Natural killer cell treated with Interleukin-12 subunit alpha and Interleukin-12 subunit beta and Interleukin-15 and Interleukin-18, amount 100 ng/mL, for 72 hours (primary cell): ENCODE measurements at places on chromosomes 6 and 20. TPM values are rescaled to one million over a fixed set of nuclear protein-coding genes. Genes with fewer than 3 reads are reported as not detected.
A peak's percentile ranks its signal among the peaks of the same experiment; 100 is the strongest.

Gene BPIFB2
- total RNA-seq: not detected

Gene GHRH
- not detected for total RNA-seq

DNA sequence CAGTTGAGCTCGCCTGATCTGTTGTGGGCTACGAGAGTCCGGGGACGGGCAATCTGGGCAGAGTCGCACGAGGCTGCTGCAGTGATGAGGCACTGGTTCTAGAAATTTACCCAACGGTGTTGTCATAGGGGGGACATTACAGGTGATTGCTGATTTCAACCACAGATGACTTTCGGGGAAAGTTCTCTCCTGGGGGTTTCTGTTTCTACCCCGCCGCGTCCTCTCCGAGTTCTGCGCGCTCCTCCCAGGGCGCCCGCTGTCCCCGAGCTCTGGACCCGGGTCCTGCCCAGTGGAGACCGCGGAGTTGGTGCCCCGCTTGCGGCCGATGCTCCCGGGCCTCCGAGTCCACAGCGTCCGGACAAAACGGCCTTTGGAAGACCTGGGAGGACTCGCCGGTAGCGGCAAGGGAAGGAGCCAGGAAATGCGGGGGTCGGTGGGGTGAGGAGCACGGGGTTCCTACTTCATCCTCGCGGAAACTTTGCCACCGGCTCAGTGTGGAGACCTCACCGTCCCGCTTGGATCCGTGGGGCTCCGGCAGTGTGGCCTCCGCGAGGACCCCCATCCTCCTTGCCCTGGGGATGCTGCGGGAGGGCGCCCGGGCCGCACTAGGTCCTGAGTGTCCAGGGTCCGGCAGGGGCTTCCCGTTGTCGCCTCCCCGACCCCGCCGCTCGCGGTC lies 12.3 kb upstream of the RAET1L start:
- H3K4me3 ChIP-seq: peak overlapping the region; percentile 42
- peaks cover 4% of the 10 kb centered on the region for H3K36me3 ChIP-seq
- no peak overlapping the region for H3K27ac ChIP-seq
- peaks cover 6% of the 10 kb centered on the region for H3K4me1 ChIP-seq
- peaks cover 75% of the 10 kb centered on the region for H3K27me3 ChIP-seq
- no peak for DNase-seq

DNA sequence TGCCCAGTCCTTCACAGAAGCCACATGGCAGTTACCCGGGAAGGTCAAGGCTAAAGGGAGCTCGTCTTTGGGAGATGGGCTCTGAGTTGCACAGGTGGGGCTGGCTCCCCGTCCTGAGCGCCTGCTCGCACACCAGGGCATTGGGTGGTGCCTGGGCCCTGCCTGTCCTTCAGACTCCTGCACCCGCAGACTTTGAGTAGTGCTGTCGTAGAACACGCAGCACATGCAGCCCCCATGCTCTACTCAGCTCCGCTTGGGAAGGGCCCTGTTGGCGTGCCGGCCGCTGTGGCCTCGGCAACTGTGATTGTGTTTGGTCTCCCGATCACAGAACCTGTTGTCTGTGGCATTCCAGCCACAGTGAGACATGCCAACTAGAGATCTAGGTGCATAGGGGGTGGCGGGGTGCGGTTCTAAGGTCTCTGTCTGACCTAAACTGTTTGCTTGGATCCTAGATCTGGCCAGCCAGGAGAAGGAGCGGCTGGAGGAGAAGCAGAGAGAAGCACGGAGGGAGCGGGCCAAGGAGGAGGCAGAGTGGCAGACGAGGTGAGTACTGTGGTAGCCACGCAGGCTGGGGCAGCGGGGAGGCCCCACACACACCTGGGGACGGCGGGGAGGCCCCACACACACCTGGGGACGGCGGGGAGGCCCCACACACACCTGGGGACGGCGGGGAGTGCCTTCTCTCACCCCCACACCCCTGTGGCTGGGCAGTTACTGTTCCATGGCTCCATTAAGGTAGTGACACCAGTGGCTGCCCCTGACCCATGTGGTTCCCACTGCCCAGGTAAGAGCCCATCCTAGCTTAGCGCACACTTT lies 11.3 kb upstream of the ADRM1 start:
- H3K4me3 ChIP-seq: no peak overlapping the region
- H3K4me1 ChIP-seq: peaks cover 14% of the 10 kb centered on the region
- H3K27me3 ChIP-seq: no peaks in the 10 kb centered on the region
- peaks cover 4% of the 10 kb centered on the region for H3K36me3 ChIP-seq
- DNase-seq: no peak

DNA sequence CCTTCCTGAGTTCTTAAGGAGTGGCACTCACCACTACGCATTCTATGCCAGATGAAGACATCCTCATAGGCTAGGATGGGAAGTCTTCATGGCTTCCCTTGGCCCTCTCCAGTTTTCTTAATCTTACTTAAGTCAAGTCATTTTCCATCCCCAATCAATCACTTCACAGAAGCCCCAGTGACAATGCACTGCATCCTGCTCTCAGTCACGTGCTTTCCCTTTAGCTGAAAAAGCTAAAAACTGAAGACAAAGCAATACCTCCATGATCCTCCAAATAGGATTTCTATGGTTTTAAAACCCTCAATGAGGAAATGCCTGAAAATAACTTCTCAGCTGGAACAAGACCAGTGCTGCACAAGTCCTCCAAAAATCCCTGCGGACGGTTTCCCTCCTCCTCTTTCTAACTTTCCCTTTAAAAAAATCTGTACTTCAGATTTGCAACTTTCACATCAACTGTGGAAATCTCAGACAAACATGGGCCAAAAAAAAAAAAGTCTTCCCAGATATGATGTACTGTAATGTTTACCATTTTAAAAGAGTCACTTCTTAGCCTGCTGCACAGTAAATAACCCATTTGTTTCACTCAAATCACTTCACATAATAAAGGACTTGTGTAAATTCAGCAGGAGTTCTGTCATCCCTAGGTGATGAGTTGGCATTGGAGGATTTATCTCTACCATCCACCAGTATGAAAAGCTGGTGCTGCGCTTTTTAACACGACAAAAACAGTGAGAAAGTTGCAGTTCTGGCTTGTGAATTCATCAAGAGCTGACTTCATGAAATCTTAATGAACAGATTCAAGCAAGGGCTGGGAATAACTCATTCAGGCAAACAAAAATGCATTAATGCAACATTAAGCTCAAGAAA lies 590.0 kb upstream of the NOX3 start:
- no peaks in the 10 kb centered on the region for H3K4me1 ChIP-seq
- no peak overlapping the region for H3K4me3 ChIP-seq
- H3K27ac ChIP-seq: no peak overlapping the region
- no peak for DNase-seq
- peaks cover 4% of the 10 kb centered on the region for H3K36me3 ChIP-seq

- no peaks in the 10 kb centered on the region for H3K36me3 ChIP-seq
- no peak for DNase-seq
- H3K27me3 ChIP-seq: no peaks in the 10 kb centered on the region
- no peak overlapping the region for H3K27ac ChIP-seq
- H3K4me3 ChIP-seq: no peak overlapping the region
- H3K4me1 ChIP-seq: no peaks in the 10 kb centered on the region
These were observed 1.5 kb downstream of the TREM2 start for GRCh38 chr6:41161380-41161779.

DNA sequence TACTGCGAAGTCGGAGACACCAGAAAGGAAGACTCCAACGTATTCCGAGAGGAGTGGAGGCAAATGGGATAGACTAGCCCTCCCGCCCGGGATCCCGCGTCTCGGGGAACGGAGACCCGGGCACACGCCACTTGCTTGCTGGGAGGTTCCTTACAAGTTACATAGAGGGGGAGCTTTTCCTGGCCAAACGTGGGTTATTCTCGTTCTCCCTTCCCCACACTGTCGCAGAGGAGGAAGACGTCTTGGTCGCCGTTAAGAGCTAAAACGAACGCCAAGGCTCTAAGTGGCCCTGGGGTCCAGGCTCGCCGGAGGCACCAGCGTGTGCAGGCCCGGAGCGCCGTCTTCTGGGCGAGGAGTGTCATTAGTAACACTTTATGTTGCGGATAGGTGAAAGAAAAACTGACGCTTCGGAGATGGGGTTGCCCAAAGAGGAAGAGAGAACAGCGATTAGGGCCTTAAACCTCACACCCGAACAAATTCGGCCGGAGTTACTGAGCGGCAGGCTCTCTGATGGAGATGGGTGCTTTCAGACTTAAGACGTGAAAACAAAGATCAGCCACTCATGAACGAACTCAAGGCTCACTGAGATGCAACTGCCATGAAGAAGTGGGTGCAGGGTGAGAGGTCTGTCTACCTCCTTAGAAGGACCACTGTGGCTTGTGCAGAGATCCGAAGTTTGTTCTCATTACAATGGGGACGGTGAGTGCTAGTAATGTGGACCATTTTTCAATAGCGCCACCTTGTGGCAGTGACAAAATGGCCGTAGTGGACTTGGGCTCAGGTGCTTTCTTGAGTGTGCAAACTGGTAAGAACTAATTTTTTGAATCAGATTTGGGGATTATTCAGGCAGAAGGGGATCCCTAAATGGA lies 11.7 kb upstream of the ZNF311 start:
- H3K27ac ChIP-seq: peak overlapping the region; percentile 42
- H3K4me1 ChIP-seq: peaks cover 14% of the 10 kb centered on the region
- H3K4me3 ChIP-seq: peak overlapping the region; percentile 92
- H3K36me3 ChIP-seq: no peaks in the 10 kb centered on the region

- no peaks in the 10 kb centered on the region for H3K36me3 ChIP-seq
- H3K27ac ChIP-seq: no peak overlapping the region
- no peaks in the 10 kb centered on the region for H3K4me1 ChIP-seq
- DNase-seq: no peak
These were observed 505.0 kb downstream of the PRKN start for GRCh38 chr6:162222521-162222920.
